ENCODE measurements at places on chromosomes 7 and 10.

- DNase-seq = no peak
These were observed 580.8 kb downstream of the GALNT17 start for GRCh38 chr7:71712653-71713180.

DNA sequence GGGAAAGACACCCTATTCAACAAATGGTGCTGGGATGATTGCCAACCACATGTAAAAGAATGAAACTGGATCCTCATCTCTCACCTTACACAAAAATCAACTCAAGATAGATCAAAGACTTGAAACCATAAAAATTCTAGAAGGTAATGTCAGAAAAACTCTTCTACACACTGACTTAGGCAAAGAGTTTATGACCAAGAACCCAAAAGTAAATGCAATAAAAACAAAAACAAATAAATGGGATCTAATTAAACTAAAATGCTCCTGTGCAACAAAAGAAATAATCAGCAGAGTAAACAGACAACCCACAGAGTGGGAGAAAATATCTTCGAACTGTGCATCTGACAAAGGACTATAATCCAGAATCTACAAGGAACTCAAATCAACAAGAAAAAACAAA lies 504.2 kb upstream of the MBL2 start:
- no peak for DNase-seq

GRCh38 chr10:31656851-31657433 lies 271.7 kb downstream of the ARHGAP12 start:
- DNase-seq = peak; percentile 61

DNA sequence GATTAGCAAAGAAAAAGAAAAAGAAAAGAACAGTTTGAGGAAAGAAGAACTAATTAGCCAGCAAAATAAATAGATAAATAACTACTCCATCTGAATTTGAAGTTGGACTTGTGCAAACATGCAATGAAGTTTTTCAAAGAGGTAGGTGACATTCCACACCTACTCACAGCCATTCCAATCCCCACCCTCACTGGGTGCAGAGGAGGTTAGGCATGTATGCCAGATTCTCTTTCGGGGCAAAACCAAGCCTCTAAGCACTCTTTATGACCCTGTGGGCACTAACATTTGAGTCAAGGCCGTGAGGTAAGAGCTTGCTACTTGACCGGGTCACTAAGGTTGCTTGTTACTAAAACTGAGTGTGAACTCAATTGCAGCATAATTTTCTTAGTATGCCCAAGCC lies 108.4 kb upstream of the SEMA3A start:
- DNase-seq = no peak

GRCh38 chr10:61921143-61921542 lies 19.6 kb downstream of the ARID5B start:
- DNase-seq = no peak

- DNase-seq = no peak
These were observed 10.1 kb upstream of the PON1 start for GRCh38 chr7:95334447-95334846.

DNA sequence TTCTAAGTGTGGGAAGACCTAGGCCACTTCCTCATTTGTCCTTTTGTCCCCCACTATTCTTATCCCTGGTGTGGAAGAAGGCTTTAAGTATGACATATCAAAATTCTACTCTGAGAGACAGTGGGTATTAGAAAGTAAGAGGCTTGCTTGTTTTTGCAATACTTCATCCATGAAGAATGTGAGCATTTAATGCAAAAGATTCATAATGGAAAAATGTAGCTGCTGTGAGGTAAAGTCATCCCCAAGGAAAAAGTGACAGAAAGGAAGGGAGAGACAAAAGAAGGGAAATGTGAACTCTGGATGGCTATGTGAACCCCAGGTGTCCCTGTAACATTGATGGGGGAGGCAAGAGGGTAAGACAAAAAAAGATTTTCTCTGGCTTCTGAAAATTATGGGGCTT lies 607.5 kb downstream of the SORCS1 start:
- peak; percentile 88 for DNase-seq

DNA sequence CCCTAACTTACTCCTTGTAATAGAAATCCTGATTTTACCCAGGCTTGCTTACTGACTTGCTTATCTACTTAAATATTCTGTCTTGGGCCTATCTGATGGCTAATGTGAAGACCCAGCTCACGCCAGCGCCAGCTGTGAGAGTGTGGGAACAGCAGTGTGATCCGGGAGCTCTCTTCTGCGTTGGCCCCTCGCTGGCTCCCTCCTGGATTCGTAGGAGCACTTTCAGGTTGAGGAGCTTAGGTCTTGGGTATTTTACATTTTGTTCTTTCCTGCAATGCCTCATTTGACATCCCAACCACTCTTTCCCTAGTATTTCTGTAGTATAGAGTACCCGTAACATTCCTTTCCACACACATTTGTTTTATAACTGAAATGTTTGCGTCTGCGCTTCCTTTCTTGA lies 51.7 kb downstream of the CREM start:
- DNase-seq = no peak

GRCh38 chr7:44288381-44288685 lies 37.1 kb downstream of the CAMK2B start:
- DNase-seq = no peak

GRCh38 chr10:13634207-13634606 lies 47.4 kb downstream of the PRPF18 start:
- peak; percentile 24 for DNase-seq

DNA sequence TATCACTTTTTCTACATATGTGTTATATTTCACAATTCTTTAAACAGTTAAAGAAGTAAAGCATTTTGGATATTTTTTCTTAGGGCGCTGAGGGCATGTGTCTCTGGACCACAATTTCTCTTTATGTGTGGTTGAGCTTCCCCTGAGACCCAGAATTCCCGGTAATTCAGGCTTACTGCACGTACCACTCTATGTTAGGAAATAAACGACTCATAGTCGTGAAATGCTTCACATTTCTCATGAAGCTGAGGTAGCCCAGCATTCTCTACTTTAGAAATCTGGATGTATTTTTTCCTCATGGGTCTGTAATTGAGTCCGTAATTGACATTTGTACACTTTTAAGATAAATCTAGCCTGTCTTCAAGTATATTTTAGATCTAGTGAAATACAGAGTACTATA lies 170.6 kb downstream of the FZD1 start:
- DNase-seq = no peak

- no peak for DNase-seq
These were observed 177.3 kb upstream of the PPP2R2D start for GRCh38 chr10:131723297-131724168.

GRCh38 chr7:144517749-144518148 lies 114.3 kb upstream of the NOBOX start:
- DNase-seq = no peak

- DNase-seq = peak; percentile 23
These were observed 37.6 kb downstream of the TNPO3 start for GRCh38 chr7:129017264-129017663.

DNA sequence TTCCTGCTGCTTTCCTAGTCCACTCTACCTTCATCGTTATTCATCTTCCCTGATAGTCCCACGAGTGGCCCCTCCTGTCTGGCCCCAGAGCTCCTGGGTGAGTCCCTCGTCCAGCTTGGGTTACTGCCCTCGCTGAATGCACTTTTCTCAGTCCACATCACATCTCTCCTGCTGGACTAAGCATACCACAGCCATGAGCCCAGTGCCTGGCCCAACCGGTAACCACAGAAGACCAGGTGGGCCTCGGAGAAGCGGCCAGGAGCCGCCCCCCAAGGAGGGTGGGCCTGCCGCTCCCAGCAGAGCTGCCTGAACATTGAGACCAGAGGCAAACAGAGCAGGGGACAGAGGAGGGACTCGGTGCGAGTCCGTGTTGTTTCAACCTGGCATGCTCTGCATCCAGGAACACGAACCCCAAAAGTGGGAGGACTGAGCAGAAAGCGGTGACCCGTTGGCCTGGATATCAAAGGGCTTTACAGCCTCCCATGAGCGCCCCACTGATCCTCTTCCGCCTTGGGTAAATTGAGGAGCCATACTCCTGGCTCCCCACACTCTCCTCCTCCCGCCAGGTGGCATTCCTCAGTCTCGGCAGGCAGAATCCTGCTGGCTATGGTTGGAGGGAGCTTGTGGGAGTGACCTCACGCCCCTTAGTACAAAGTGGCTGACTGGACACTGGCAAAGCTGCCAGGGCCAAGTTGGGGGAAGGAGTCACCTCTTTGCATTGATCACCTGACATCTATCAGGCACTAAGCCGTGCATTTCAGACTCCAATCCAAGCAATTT lies 13.3 kb downstream of the TMEM72 start:
- DNase-seq = no peak

DNA sequence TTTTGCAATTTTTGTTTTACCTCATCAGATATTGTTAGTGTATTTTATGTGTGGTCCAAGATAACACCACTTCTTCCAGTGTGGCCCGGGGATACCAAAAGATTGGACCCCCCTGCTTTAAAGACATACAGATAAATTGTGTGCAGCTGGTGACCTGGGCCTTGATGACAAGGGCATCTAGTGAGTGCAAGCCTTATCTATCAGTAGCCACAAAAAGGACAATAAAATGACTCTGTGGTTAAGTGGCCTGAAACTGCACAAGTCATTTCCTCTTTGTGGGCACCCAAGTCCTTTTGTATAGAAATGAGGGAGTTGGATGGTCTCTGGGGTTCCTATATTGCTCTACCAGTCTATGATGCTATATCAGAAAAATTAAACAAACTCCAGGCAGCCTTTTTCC lies 98.1 kb downstream of the PARD3 start:
- peak; percentile 25 for DNase-seq

DNA sequence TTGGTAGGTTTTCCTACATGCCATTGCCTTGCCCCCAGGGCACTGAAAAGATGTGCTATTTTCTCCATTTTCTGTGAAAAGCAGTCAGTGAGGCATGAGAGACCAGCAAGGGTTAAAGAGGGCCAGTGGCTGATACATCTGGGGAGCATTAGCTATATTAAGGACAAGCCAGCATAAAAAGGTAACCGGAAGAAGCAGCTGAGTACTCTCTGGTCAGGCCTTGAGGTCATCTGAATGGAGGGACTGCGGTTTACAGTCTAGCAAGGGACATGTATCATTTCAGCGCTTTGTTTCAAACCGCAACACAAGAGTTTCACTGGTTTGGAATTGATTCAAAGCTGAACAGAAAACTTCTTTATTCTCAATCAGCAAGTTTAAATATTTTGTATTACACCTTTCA lies 120.4 kb downstream of the EPDR1 start:
- DNase-seq = no peak

- DNase-seq = peak; percentile 81
These were observed 65.9 kb downstream of the DGKB start for GRCh38 chr7:14836571-14837189.

DNA sequence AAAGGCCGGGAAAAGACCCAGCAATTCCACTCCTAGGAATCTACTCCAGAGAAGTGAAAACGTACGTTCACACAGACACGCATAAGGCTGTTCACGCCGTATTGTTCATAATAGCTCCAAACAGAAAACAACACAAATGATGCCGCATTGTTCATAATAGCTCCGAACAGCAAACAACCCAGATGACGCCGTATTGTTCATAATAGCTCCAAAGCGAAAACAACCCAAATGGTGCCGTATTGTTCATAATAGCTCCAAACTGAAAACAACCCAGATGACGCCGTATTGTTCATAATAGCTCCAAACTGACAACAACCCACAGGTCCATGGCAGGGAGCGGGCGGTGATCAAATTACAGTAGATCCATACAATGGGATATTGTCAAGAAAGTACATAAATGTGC lies 85.2 kb upstream of the DNAAF5 start:
- DNase-seq = no peak

- DNase-seq = no peak
These were observed 263.7 kb upstream of the PPP2R2D start for GRCh38 chr10:131636841-131637724.

DNA sequence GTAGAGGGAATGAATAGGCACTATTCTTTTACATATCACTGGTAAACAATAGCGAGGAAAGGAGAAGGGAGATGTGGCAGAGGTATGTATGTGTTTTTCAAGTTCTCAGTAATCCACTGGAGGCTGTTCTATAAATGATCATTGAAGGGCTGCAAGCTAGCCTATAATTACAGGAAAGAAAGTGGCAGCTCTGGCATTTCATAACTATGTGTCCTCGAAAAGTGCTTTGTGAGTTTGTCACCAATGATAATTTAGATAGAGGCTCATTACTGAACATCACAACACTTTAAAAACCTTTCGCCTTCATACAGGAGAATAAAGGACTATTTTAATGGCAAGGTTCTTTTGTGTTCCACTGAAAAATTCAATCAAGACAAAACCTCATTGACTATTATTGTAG lies 235.1 kb downstream of the FOXP2 start:
- no peak for DNase-seq

DNA sequence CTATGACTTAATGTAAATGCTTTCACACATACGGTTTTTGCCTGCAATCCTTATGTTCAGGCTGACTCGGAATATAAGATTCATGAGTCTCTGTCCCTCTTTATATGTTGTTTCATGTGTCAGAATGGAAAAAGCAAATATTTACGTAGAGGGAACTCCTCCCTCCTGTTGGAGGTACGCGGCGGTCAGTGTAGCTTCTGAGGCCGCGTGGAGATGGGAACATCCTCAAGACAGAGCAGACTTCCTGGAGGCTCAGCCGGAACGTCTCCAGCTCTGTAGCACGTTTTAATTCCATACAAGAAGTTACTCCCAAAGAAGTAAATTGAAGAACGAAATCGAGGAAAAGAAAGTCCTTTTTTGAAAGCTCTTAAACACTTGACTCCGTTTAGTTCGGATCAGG lies 248.3 kb downstream of the EBF3 start:
- DNase-seq = no peak

DNA sequence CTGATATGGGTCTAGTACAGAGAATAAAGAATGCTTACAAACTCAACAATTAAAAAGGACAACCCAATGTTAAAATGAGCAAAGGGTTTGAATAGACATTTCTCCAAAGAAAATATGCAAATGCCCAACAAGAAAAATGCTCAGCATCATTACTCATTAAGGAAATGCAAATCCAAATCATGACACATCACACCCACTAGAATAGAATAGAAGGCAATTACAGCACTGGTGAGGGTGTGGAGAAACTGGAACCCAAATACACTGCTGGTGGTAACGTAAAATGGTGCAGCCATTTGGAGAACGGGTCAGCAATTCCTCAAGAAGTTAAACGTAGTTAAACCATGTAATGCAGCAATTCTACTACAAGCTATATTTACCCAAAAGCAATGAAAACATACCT lies 53.8 kb downstream of the KDM7A start:
- no peak for DNase-seq

DNA sequence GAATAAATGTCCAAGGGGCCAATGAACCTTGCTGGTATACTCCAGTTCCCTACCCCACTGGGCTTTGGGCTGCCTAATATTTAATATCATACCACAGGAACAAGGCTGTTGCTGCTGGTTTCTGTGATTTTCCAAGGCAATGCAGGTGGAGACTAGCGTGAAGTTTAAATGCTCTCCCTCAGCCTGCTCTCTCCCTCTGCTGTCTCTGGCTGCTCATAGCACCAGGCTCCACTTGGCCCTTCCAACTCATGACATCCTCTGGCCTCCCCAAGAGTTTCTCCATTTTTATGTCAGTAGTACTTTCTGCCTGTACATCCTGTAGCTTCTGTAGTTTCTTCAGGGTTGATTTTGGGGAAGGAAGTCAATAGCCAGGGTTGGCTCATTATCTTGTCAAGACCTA lies 103.5 kb downstream of the LHFPL3 start:
- DNase-seq = no peak
